Kidney tubule cell (primary cell): ENCODE measurements at places on chromosomes 7 and 10.

DNA sequence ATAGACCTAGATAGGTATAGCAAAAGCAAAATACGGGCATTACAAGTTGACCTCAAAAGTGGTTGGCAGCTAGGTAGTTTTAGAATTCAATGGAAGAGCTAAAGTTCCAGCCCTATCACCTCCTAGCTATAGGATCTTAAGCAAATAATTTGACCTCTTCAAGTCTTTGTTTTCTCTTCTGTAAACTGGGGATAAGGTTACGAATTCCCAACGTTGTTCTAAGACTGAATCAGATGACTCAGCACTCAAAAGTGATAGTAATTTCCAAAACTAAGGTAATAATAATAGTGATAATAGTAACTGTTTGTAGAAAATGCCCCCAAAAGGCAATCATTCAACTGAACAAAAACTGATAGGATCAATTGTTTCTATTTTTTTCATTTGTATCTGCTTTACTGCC lies 445.2 kb downstream of the KCNMA1 start:
- DNase-seq = no peak

DNA sequence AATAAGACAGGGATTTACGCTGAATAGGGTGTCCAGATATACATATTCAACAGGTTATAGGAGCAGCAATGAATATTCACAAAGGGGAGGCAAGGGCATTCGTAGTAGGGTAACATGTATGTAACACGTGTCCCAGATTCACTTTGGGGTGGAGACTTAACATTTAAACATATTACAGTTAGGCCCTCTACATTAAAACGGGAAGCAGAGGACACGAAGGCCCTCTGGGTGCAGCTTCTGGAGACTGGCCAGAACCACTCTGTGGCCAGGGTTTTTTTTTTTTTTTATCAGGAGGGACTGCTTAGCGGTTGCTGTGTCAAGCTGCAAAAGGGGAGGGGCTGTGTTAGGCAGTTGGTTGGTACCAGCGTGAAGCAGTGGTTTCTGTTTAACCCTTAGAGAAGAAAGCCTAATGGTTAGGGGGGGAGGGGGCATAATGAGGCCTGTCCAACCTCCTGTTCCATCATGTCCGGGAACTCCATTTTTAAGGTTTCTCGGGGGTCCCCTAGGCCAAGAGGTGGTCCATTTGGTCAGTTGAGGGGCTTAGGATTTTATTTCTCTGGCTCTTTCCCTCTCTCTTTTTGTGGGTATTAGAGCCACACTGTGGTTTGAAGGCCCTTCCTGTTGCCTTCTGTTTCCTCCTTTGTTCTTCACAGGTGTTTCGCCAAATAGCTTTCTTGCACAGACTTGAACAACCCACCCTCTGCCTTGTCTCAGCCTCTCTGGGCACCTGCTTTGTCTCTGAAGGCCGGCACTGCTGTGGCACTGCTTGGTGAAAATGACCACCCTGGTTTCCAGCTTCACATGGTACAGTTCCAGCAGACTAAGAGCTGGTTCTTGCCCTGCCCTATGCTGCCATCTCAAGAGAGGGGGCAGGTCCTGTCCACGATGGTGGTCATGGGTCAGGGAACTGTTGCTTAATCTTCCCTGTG lies 26.4 kb downstream of the PRF1 start:
- DNase-seq = peak; percentile 77

GRCh38 chr7:33334349-33334748 lies 205.0 kb downstream of the BBS9 start:
- DNase-seq = peak; percentile 30

- no peak for DNase-seq
Measured at GRCh38 chr7:141763797-141764196, at the start of gene TAS2R3. Gene TAS2R3, plus strand, starts transcription at chr7:141764097. Its CDS starts 62 bp downstream, at chr7:141764159.

DNA sequence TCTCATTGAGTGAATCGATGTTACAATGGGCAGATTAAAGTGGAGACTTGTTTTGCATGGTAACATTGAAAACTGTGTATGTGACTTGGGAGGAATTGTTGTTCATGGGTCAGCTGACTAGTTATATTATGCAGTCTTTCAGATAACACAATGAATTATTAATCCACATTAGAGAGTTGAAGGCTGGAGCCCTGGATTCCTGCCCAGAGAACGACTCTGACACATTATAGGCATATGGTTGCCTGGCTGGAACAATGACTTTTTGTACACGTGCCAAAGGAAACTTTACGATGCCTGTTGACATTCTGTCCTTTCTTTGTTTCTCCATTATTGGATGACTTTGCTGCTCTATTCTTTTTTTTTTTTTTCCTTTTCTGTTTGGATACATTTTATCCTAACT lies 52.3 kb upstream of the TMEM229A start:
- DNase-seq = peak; percentile 62

DNA sequence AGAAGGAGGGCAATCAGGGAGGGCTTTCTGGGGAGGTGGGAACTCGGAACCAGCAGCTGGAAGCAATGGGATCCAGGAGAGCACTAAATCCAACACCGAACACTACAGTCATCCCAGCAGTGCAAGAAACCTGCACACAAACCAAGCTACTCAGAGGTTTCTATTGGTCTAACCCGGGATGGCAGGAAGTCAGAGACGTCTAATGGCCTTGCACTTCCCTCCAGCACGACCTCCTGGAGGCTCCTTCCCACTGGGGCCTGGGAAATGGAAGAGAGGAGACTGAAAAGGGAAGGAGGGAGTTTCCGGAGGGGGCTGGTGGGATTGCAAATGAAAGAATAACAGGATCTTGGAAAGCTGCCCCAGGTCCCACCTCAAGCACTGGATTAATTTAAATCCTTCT lies 56.3 kb downstream of the TEX36 start:
- no peak for DNase-seq

DNA sequence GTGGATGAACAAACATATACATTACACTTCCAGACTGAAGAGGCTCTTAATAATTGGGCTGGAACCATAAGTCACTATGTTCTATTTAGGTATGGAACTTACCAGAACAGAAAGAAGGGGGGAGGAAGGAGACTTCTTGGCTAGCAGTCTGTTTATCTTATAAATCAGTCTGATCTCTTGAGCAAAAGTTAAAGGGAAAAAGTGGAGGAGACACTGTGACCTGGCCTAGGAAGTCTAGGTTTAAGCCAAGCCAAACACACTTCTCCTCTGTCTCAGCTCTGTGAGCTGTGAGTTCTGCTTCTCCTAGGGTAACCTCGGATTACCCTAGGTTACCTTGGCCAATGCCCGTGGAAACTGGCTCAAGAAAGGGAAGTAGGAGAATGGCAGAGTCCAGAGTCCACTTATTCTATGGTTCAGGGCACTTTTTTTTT lies 95.2 kb downstream of the PFKFB3 start:
- DNase-seq = peak; percentile 51

DNA sequence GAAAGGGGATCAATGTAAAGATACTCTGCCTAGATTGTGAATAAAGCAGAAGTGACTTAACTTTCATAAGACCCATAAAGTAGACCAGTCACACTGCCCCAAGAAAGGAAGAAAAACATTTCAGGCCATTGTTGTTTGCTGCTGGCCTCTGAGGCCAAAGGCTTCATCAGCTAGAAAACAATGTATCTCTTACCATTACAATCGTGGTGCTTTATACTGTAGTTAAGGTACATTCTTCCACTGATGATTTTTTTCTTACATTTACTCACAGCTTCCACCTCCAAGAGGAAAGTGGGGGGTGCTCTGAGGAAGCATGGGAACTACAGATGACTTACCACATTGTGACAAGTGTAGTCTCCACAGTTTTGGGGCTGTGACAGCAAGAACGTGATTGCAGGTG lies 68.6 kb downstream of the NRG3 start:
- DNase-seq = no peak

DNA sequence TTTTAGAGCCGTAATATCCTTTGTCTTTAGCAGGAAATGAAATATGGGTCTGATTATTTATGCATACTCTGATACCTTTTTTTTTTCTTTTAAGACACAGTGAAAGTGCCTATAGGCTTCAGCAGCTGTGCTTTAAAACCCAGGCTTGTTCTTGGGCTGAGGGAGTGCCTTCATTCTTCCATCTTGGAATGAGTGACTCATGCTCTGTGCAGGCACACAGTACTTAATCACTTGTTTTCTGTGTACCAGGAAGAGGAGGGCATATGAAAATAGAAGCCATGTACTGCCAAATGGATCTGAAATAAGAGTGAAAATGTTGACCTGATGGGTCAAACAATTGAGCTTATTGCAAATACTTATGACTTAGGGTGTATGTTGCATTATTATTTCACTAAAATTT lies 12.0 kb downstream of the INPP5F start:
- peak; percentile 85 for DNase-seq

- no peak for DNase-seq
Measured at GRCh38 chr10:1520909-1521565, 216.3 kb downstream of the ADARB2 start.

DNA sequence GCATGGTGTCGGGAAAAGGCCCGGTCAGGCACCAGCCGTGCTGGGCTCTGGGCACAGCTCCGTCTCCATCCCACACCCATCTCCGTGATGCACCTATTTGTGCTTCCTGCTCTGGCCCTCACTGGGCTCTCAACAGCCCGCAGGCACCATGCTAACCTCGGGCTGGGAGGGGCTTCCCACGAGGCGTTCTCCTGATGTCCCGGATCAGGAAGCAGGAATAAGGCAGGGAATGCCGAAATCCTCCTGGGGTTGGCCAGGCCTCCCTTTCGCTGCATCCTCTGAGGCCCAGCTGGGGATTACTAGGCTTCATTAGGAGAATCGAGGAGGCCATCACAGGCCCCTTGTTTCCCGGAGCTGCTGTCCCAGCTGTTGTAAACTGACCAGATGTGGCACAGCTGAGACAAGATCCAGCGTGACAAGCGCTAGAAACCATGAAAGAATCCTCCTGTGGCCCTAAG lies 72.0 kb downstream of the FAM53B start:
- no peak for DNase-seq
